ENCODE measurements at places on chromosomes 6 and 20.
A peak's percentile ranks its signal among the peaks of the same experiment; 100 is the strongest.

DNA sequence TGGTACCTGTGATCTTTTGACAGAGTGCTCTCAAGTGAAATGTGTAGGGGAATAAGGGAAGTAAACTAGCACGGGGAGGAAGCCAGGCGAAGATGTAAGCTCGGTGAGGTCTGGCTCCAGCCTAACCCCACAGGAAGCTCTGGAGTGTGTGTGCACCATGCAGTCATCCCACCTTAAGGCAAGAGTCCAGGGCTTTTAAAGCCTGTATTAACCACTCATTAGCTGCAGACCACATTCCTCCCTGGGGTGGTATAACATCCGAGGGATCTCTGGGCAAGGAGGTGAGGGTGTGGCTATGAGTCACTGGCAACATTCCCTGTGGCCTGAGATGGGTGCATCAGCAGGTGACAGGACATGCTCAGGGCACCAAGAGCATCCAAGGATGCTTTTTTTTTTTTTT is 12.5 kb upstream of the RANBP9 start:
- no peak for DNase-seq

DNA sequence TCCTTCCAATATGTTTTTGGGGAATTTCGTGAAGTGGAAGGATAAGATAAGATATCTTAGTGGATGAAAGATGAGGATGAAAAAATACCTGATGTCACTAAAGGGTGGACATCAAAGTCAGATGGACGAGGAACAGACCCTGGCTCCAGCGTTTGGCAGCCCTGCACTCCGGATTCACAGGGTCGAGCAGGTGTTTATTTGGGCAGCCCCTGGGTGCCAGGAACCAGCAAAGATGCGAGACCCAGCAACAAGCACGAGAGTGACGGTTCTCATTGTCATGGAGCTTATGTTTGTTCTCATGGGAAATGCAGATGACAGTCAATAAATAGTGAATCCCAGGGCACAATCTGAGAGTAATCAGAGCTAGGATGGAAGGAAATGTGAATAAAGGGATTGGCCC is 131.1 kb downstream of the PHACTR3 start:
- no peak for DNase-seq

- DNase-seq: peak; percentile 57
These were observed 51.0 kb upstream of the TCF21 start for GRCh38 chr6:133837801-133838349.

- no peak for DNase-seq
These were observed 316.3 kb downstream of the ARHGAP18 start for GRCh38 chr6:129393654-129394053.

GRCh38 chr20:52965380-52965779 is 6.8 kb upstream of the TSHZ2 start:
- no peak for DNase-seq

GRCh38 chr6:89117211-89118108 is at the start of gene SRSF12:
SRSF12 (minus strand) TSS chr6:89118071; CDS start chr6:89117887, 184 bp downstream.
- peak; percentile 29 for DNase-seq

DNA sequence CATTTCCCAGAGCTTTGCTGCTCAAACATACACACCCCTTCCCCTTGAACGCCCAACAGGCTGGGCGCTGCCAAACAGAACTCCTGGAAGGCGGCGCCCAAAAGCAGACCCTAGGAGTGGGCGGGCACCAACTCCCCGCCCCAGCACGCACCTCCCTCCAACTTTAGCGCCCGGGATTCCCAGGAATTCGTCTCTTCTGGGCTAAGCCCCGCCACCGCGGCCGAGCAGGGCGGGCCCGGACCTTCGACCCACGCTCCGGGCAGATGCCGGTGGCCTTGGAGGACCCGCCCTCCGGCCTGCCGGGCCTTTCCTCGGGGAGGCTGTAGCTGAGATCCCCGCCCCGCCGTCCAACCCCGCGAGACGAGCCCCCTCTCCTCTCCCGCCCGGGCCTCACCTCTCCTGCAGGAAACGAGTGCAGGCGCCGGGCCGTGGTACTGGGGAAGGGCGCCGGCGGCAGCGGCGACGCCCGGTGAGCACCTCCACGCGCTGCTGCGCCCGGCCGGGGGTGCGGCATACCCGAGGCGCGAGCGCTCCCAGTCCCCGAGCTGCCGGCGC is 659 bp downstream of the MCUR1 start:
- peak; percentile 30 for DNase-seq

GRCh38 chr6:85490516-85491248 is 40.8 kb downstream of the NT5E start:
- DNase-seq: no peak

DNA sequence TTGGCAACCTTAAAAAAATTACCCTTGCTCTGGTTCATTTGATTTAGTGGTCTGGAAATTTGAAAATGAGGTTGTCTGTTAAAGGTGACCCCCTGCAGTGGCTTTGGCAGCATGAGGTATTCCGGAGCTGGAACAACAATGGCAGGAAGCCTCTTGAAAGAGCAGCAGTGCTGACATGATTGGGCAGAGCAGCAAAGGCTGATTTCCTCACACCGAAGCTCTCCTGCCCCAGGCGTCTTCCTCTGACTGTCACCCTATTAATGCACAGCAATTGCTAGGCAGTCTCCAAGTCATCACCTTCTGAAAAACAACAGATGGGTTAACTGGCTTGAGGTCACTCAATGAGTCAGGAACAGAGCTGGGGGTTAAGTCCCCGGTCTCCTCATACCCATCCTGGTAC is 241.8 kb upstream of the MMS22L start:
- DNase-seq: no peak

DNA sequence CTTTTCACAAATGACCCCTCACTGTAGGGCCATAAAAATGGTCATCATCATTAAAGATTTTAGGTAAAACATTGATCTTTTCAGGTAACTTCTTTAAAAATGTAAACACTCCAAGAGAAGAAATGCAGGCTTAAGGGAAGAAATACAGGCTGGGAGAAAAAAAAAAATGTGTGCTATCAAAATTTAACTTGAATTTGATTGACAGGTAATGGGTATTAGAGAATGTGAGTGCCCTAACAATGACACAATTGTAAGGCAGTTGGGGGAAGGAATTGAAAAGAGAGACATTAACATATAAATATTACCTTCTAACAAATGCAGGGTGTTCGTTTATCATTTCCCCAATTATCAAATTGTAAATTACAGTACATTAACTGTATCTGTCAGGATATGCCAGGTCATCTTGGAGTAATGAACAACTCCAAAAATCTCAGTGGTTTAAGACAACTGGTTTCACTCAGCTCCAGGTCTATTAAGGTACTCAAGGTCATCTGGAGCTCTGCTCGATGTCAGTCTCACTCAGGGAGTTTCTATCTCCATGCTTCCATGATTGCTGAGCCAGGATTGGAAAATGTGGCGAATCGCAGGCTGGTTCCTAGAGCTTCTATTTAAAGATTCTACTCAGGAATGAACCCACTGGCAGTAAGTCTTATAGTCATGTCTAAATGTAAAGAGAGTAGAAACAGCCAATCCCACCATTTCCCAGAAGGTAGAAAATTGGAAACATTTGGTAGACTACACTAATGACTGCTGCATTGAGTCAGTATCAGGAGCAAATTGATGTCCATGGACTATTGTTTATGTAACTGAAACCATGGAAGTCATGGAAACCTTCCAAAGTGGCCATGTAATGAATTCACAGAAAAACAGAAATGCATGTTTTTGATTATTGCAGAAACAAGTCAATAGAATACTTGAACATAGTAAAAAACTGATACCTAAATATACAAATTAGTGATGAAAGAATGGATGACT is 55.6 kb downstream of the FRK start:
- no peak for DNase-seq

DNA sequence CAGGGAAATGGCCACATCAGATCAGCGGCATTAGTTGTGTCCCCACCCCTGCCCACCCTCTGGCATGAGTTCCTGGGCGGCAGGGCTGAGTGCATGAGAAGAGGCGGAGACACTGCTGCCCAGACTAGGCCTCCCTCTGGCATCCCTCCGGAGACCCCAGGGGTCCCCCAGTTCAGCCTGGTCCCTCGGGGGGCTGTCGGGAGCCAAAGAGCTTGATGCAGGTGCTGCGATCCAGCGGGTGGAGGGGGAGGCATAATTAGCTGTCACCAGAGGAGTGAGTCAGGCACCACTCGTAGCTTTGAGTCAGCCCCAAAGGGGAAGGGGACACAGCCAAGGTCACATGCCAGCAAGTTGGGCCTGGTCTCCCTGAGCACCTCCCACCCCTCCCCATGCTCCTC is 34.5 kb downstream of the DLGAP4 start:
- DNase-seq: no peak

DNA sequence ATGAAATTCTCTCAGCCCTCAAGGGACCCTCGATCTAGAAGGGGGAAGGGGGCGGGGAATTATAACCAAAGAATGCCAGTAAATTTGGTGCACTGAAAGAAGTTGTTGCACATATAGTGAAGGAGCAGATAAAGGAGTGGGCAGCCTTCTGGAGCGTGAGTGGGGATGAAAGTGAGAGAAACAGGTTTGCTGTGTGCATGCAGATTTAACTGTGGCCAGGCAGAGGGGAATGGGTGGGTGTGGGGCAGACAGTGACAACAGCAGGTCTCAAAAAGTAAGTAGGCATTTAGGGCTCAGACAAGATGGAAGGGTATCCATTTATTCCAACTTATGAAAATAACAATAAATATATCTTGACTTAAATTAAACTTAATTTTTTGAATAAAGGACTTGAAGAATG is 149.1 kb downstream of the KCNQ5 start:
- no peak for DNase-seq

DNA sequence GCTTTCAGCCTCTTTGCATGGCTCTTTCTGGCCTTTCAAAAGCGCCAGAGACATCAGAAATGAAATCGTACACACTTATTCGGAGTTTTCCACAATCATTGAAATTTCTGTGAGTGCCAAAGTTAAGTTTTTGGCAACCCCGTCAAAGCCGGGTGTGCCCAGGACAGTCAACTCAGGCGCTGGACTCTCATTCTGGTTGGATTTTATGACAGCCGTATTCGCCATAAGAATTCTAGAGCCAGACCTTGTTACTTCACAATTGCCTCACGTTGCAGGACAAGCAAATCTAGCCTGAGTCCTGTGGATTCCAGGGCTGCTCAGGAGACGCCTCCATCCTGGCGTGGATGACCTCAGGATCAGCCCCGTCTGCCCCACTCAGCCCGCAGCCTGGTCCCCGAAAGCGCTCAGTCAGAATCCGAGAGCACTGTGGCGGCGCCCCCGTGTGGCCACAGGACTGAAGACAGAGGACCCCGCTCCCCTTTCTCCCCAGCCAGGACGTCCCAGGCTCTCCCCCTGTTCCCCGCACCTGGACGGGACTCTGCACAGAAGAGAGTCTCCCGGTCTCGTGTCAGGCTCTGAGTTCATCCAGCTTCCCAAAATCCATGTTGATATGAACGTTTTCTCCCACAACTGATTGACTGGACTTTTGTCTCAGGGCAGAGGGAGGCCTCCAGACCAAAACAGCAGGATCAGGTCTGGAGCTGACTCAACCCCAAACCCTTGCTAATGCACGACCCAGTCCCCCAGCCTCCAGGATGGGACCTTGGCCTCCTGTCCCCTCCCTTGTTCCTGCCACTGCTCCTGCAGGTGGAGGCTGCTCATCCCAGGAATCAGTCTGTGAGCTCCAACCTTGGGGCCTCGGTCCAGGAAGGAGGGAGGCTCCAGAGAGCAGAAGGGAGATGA is 38.2 kb downstream of the MICA start:
- peak; percentile 76 for DNase-seq

DNA sequence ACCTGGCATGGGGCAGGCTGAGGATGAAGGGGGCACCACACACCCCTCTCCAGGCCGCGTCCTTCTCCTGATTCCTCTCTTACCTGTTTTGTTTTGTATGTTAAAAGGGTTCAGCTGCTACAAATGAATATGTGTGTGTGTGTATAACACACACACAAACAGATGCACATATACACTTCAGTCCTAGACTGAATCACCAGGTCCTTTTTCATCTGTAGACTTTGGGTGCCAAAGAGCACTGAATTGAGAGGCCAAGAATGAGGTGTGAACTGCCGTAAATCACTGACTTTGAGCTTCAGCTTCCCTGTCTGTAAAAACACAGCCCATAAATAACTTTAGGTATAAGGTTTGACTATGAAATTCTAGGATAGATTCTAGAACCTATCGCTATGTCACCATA is 40.5 kb downstream of the SULF2 start:
- DNase-seq: no peak

GRCh38 chr20:24965065-24965919 is 16.2 kb downstream of the CST7 start:
- DNase-seq: no peak

DNA sequence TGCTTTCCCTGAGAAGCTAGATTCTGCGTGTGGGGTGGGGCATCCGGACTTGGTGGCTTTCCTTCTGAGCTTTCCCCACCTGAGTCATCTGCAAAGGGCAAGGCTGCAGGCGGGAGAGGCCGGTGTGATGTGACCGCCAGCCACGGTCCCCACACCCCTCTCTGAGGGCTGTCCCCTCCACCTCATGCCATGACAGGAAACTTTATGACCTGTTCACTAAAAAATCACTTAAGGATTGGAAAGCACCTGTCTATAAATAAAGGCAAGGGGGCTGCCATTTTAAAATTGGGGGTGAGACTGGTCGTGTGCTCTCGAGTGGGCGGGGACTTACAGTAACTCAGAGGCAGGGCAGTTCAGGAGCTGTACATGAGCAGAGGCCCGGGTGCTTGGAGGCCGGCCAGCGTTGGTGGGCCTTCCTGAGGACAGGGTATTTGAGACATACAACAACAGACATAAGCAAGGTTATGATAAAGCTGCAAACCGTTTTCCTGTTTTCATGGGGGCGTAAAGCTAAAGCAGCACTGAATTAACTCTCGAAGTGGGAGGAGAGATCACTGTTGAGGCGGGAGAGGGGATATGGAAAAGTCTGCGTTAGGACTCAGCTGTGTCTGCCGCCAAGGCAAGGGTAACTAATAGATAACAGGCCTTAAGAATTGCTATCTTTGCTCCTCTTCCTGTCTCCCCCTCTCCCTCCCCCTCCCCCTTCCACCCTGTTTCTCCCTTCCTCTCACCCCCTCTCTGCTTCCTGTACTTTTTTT is 16.1 kb upstream of the SERPINB1 start:
- peak; percentile 88 for DNase-seq

DNA sequence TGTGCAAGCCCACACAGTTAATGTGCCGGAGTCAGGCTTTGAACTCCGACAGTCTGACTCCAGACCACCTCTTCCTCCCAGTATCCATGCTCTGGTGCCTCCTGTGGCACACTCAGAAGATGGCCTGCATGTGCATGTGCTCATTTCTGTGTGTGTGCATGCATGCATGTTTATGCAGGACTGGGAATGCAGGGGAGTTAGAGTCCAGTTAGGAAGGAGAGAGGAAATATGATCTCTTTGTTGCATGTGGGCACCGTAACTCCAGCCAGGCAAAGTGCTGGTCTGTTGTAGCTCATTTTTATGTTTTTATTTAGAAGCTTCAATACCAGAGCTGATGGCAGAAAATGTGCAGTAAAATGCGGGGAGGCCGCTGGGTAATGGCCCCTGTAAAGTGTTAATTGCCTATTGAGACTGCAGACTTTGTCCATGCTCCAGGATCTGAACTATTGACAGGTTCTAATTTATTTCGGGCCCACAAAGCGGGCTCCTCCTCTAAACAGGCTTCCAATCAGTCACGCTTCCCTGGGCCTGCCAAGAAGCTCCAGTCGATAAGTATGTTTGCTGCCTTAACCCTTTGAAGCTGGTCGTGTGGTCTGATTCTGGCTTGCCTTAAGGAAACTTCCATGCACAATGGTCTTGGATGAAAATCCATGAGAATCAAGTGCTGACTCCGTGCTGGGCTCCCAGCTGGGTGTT is 248.3 kb downstream of the DHX35 start:
- no peak for DNase-seq

Measured in activated CD4-positive, alpha-beta T cell treated with anti-CD3 and anti-CD28 coated beads, Interleukin-2, amount 50 U/mL, for 16 hours (primary cell).